Sigmoid colon (tissue), 7 donors: ENCODE measurements at places on chromosomes 4 and X.
A peak's percentile ranks its signal among the peaks of the same experiment; 100 is the strongest.

DNA sequence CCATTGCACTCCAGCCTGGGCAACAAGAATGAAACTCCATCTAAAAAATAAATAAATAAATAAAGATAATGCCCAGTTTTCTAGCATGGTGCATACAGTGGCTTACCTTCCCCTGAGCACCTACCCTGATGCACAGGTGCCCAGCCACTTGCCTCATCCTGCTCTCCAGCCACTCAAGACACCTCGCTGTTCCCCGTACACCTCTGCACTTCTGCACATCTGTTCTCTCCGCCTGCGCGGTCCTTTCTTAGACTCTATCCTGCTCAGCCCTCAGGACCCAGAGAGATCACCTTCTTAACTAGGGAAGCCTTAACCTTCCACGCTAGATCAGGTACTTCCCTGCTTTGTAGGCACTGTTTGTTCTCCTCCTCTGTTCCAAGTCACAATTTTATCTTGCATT, 2.9 kb downstream of the EVC start:
- DNase-seq = no peak

GRCh38 chr4:148845609-148846008, 403.4 kb upstream of the NR3C2 start:
- no peak for DNase-seq

DNA sequence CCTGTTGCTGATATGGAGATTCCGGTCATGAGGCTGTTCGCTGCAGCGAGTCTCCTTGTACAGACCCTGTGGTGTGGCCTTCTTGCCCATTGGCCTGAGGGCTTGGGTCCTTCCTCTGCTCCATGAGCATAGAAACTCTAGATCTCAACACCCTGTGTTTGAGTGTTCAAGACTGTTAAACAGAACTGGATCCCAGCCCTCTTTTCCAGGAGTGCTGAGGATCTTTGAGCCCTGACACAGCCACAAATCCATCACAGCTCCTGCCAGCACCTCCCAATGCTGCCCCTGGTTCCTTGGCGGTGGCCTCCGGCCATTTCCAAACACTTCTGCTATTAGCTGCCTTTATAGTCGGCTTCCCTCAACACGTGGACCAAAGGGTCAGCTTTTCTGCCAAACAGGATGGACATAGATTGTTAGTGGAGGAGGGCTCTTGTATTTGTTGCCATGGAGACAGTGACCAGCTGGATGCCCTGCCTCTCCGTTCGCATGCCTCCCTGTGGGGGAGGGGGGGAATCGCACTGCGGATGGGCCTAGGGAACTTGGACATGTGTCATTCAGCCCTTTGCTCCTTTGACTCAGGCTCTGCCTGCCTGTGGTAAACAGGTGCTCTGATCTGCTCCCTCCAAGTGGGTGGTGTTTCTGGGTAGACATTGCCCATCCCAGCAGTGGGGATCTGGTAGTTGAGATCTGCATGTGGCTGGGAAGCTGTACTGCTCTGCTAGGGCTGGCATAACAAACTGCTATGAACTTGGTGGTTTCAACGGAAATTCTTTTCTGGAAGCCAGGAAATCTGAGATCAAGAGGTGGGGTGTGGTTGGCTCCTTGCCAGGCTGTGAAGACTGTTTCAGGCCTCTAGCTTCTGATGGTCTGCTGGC, 6.9 kb upstream of the WDR1 start:
- no peak for DNase-seq

DNA sequence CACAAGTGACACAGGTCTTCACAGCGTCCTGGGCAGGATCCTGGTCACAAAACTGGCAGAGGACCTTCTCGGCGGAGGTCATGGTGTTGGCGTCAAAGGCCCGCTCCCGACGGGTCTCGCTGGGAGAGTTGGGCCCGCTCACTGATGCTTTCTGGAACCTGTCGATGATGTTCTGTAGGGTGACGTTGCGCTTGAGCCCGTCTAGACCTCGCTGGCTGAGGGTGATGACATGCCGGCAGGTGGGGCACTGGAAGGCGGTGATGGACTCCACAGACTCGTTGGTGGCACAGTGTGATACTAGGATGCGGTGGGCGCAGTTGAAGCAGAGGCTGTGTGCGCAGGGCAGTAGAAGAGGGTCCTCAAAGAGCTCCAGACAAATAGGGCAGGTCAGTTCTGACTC, 53.2 kb downstream of the MID1 start:
- no peak for DNase-seq

DNA sequence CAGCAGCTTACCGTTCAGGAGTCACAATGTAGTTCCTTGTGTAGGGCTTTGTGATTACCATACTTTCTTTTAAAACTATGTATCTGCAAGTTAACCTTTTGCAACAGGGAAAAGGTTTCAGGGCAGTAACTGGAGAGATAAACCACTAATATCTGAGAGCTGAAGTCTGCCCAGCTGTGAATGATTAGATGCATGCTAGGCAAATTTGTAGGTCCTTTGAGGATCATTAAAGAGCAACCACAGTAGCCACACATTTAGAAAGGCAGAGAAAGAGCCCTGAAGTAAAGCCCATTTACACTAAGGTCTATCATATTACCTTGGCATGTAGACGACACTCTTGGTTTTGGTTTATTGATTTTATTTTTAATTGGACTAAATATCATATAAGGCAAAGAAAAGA, 60.0 kb downstream of the ATP8A1 start:
- DNase-seq = no peak

GRCh38 chr4:11566444-11567022, 137.8 kb upstream of the HS3ST1 start:
- DNase-seq = no peak

GRCh38 chr4:7070729-7071511, 3.1 kb upstream of the GRPEL1 start:
- peak; percentile 86 for DNase-seq

DNA sequence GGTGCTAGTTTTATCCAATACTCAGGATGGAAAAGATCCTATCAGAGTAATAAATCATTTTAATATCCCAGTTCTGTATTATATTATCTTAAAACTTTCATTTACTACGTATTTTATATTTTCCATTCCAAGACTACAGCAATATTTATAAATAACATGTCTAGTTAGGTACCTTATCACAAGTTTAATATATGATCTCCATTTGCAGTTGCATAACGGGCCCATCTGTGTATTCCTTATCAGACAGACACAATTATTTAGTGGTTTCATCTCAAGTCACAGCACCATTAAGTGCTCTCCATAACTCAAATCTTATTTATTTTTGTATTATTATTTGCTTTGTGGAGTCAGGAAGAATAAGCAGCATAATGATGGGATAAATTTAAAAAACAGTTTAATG, 333.9 kb downstream of the SH2D1A start:
- no peak for DNase-seq

DNA sequence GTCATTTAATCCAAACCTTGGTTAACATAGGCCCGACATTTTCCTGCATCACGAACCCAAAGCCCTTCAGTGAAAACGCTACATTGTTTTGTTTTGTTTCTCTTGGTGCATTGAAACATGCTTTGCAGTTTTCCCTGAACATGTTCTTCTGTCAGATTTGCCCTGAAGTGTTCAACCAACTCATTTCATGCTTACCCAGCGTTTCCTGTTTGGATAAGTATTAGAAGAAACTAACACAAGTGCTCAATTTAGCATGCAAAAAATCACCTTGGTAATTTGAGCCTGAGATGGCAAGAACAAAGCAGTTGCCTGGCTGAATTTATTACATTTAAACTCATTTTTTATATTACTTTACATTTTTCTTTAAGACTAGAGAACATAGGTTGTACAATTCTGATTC, 160.1 kb upstream of the VCX3A start:
- no peak for DNase-seq

- DNase-seq = no peak
Measured at GRCh38 chr4:77917601-77918000, 55.0 kb downstream of the MRPL1 start.

- DNase-seq = no peak
Measured at GRCh38 chr4:40800064-40800463, 50.3 kb downstream of the NSUN7 start.

DNA sequence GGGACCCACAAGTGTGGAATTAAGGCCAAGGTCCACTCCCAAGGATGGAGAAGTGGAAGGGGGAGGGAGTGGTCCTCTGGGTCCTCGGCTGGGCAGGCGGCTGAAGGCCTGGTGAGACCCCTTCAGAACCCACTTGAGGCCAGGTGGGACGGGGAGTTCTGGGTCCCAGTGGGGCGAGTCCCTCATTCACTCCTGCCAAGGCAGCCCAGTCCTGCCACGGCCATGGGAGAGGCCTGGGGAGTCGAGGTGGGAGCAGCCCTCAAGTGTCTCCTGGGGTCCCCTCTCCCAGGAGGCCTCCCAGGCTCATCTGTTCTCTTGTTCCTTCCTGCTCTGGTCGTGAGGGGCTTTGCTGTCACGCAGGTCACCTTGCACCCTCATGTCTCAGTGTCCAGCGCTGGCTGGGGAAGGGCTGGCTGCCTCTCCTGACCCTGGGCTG, 6.1 kb upstream of the SH3BP2 start:
- no peak for DNase-seq

DNA sequence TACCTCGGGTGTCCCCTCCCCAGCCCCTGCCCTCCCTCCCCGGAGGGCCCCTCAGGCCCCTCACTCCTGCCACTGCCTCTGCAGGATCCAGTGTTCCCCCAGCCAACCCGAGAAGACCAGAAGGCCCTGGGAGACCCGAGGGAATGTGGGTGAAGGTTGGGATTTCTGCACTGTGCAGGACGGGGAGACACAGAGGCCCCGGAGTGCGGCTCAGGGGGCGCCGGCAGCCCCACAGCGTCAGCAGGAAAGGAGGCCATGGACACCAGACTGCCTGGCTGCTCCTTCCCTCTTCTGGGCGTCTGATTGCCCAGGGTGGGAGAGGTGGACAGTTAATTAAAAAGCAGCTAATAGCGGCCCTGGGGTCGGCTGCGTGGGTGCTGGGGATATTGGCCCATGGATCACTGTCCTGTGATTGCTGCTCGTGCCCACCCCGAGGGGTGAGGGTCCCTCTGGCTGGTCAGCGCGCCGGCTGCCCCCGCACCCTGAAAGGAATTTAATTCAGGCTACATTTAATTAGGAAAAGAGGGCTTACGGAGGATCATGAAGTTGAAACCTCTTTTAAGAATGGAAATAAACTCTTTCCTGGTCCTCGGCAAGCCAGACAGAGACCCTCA, 57.8 kb upstream of the NKX1-1 start:
- no peak for DNase-seq

DNA sequence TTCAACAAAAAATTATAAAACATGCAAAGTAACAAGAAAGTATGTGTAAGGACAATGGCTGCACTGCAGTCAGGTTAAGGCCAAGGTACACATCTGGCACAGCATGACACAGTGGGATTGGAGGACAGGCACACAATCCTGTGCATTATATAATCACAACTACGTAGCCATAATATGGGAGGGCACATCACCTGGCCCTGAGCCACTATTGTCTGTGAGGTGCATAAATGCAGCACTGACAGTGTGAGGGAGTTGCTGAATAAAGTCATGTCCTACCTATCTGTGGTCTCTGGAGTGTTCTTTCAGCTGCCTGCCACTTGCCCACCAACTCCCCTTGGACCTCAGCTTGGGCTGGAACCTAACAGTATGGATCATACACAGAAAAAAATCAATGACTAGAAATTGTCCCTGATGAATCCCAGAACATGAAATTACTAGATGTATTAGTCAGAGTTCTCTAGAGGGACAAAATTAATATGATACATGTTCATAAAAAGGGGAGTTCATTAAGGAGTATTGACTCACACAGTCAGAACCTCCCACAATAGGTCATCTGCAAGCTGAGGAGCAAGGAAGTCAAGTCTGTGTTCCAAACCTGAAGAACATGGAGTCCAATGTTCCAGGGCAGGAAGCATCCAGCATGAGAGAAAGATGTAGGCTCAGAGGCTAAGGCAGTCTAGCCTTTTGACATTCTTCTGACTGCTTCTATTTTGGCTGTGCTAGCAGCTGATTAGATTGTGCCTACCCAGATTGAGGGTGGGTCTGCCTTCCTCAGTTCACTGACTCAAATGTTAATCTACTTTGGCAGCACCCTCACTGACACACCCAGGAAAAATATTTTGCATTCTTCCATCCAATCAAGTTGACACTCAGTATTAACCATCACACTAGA, 46.4 kb upstream of the KCTD8 start:
- no peak for DNase-seq

- DNase-seq = no peak
Measured at GRCh38 chr4:182944484-182945213, 27.5 kb upstream of the DCTD start.

DNA sequence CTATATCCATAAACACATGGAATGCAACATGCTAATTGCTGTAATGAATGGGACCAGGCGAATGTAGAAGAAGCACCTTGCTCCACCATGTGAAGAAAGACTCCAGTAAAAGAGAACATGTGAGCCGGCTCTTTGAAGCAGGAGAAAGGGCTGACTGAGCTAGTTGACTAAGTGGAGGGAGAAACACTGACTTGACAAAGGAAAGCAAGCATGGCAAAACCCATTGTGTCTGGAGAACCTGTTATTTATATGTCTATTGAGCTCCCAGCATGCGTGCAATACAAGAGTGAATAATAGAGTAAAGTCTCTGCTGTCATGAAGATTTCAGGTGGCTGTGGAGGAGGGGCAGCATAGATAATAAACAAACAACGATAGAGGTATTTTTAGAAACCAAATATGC, 559.9 kb downstream of the RAB28 start:
- DNase-seq = no peak

DNA sequence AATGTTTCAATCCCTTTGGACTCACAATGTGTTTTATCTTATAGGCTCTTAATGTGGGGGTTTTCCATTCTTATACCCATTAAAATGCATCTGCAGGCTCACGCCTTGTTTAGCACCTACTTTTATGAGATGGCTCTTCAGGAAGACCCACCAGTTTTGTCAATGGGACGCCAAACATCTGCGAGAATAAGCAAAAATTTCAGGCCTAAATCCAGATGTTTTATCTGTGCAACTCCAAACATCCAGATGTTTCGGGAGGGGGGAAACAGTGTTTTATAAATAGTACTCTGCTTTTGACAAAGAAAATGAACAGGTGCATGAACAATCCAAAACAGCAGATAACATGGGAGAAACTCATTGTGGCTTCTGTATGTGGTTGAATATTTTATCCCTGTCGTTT, 342.8 kb downstream of the DHX15 start:
- DNase-seq = no peak

- no peak for DNase-seq
Measured at GRCh38 chr4:145580906-145581305, 38.3 kb upstream of the MMAA start.

- DNase-seq = no peak
Measured at GRCh38 chrX:101385795-101386541, at the start of gene BTK. Gene BTK (minus strand): TSS chrX:101386191. CDS start chrX:101375284, 10,907 bp downstream.

DNA sequence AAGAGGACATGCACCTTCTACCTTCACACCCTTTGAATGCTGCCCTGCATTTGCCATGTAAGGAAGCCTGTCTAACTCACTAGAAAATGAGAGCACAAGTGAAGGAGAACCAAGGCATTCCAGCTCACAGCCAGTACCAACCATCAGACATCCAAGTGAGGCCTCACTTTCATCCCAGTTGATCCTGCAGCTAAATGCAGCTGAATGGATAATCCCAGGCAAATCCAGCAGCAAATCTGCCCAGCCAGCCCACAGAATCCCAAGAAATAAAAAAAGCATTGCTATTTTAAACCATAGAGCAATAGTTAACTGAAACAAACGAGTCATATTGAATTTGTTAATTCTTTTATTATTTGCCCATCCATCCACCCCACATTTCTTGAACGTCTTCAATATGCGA, 112.5 kb downstream of the C4orf33 start:
- DNase-seq = no peak

- no peak for DNase-seq
Measured at GRCh38 chrX:48478806-48479205, 2.8 kb downstream of the FTSJ1 start.
